ENCODE measurements at places on chromosomes 6 and 20.
A peak's percentile ranks its signal among the peaks of the same experiment; 100 is the strongest.

DNA sequence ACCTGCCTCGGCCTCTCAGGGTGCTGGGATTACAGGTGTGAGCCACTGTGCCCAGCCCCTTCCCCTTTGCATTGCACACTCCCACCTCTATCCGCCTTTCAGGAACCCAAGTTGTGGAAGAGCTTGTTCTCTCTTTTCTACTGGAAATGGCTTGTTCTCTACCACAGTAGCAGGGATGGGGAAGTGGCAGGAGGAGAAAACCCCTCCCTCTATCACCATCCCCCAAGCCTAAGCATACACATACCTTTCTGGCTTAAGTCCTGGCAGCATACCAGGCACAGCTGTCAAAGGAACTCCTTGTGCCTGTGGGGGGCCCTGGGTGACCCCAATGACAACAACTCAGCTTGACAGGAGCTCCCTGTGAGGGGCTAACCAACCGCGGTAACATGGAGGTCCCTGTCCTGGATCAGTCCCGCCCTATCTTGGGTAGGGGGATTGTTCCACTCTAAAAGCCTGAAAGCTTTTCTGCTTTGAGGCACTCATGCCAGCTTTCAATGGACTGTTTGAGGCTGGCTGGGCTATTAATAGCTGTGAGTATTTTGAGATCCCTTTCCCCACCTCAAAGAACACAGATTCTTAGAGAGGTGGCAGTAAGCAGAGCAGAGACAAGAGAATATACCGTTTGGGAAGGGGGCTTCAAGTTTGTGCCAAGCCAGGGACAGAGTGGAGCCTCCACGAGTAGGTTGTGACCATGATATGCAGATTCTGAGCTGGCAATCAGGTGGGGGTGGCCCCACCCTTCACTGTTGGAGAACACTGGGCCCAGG lies 2.3 kb downstream of the KLHDC3 start:
- H3K36me3 ChIP-seq = peaks cover 18% of the 10 kb centered on the region
- peaks cover 51% of the 10 kb centered on the region for H3K4me1 ChIP-seq
- DNase-seq = no peak
- H3K27ac ChIP-seq = peak overlapping the region; percentile 15

- H3K4me3 ChIP-seq = no peak overlapping the region
- H3K36me3 ChIP-seq = no peaks in the 10 kb centered on the region
Measured at GRCh38 chr6:46353528-46353927, 137.7 kb downstream of the RCAN2 start.

- H3K27me3 ChIP-seq = no peaks in the 10 kb centered on the region
- H3K36me3 ChIP-seq = no peaks in the 10 kb centered on the region
- no peak overlapping the region for H3K27ac ChIP-seq
- H3K4me1 ChIP-seq = no peaks in the 10 kb centered on the region
- H3K4me3 ChIP-seq = no peak overlapping the region
Measured at GRCh38 chr6:45951321-45952167, 64.1 kb downstream of the CLIC5 start.

- no peaks in the 10 kb centered on the region for H3K4me1 ChIP-seq
- H3K27ac ChIP-seq = no peak overlapping the region
Measured at GRCh38 chr6:70894001-70894400, 62.9 kb downstream of the B3GAT2 start.

- H3K27me3 ChIP-seq = no peaks in the 10 kb centered on the region
- H3K27ac ChIP-seq = no peak overlapping the region
Measured at GRCh38 chr6:74610352-74610751, 595.5 kb downstream of the COL12A1 start.

All from CD8-positive, alpha-beta memory T cell (primary cell).